ENCODE measurements at places on chromosomes 13 and 19.

DNA sequence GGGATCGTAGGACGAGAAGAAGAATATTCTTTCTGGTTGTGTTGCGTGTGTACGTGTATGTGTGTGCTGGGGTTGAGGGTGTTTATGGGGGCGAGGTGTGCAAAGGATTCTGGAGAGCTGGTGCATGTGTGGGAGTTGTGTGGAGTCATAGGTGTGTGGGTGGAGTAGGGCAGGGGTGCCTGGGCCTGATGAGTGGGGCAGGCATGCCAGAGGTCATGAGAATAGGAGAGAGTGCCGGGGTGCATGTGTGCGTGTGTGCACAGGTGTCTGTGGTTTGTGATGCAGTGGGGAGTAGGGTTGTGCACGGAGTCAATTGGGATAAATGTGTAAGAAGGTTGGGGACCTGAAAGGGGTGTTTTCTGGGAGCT, 649 bp downstream of the TMEM91 start:
- DNase-seq = no peak

GRCh38 chr19:28500982-28501630, 711.8 kb downstream of the UQCRFS1 start:
- DNase-seq = no peak

GRCh38 chr13:99392470-99393135, 85.4 kb upstream of the GPR183 start:
- DNase-seq = no peak

- no peak for DNase-seq
Measured at GRCh38 chr19:29928831-29929230, 13.2 kb upstream of the URI1 start.

DNA sequence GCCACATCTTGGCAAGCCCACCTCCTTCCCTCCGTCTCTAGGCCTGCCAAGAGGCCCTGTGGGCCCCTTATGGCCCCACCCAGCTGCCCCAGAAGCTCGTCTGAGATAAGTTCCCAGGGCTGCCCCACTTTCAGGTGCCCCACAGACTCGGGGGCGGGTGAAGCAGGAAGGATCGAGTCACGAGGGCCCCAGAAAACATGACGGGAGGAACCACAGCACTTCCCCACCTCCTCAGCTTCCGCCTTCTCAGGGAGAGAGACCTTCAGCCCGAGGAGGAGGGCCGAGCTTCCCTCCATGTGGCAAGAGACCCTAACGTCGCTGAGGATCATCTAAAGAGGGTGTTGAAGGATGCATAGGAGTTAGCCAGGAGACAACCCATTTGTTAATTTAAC, 4.5 kb upstream of the IL12RB1 start:
- DNase-seq = no peak

DNA sequence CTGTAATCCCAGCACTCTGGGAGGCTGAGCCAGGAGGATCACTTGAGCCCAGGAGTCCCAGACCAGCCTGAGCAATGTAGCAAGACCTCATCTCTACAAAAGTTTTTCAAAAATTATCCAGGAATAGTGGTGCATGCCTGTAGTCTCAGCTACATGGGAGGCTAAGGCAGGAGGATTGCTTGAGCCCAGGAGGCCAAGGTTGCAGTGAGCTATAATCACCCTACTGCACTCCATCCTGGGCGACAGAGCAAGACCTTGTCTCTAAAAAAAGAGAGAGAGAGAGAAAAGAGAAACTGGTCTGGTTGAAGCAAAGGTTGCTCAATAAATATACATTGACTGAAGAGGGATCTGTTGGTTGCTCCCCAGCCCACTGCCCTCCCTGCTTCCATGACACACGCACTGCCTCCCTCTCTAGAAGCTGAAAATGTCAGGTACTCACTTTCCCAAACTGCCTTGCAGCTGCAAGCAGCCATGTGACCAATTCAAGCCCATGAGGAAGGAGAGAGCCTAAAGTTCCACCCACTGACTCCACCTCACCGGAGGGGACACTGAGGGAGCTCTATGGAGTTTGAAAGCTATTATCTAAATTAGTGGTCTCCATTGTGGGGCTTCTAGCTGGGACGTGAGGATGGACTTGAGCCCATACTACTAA, 14.0 kb downstream of the CEACAM16 start:
- no peak for DNase-seq

GRCh38 chr19:42246143-42246921, 3.9 kb upstream of the GSK3A start:
- peak; percentile 86 for DNase-seq

DNA sequence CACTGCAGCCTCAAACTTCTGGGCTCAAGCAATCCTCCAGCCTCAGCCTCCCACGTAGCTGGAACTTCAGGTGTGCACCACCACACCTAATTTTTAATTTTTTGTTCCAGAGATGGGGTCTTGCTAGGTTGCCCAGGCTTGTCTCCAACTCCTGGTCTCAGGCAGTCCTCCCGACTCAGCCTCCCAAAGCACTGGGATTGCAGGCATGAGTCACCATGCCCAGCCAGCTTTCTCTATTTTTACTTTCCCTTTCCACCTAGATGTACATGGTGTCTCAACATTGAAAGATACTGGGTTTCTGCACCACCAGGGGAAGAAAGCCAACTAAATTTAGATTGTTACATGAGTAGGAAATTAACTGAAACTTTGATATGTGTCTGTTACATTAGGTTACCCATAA, 13.8 kb upstream of the ZNF846 start:
- DNase-seq = no peak

GRCh38 chr19:49889687-49890348, 6.9 kb downstream of the IL4I1 start:
- DNase-seq = no peak

- peak; percentile 6 for DNase-seq
Measured at GRCh38 chr19:13430790-13431582, 75.3 kb downstream of the CACNA1A start.

- DNase-seq = no peak
Measured at GRCh38 chr13:114004420-114005205, 30.7 kb upstream of the C13orf46 start.

DNA sequence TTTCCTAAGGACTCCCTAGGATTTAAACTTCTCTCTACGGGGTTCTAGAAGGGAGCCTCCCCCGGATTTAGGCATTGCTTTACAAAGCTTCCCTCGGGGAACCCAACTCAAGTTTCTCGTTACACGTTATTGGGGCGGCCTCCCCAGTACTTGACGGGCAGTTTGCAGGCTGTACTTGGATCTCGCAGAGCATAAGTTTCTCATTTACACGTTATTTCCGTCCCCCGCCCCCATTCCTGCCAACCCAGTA, 584 bp downstream of the SMG9 start:
- no peak for DNase-seq

- DNase-seq = no peak
Measured at GRCh38 chr13:51674276-51674675, 90.0 kb downstream of the WDFY2 start.

DNA sequence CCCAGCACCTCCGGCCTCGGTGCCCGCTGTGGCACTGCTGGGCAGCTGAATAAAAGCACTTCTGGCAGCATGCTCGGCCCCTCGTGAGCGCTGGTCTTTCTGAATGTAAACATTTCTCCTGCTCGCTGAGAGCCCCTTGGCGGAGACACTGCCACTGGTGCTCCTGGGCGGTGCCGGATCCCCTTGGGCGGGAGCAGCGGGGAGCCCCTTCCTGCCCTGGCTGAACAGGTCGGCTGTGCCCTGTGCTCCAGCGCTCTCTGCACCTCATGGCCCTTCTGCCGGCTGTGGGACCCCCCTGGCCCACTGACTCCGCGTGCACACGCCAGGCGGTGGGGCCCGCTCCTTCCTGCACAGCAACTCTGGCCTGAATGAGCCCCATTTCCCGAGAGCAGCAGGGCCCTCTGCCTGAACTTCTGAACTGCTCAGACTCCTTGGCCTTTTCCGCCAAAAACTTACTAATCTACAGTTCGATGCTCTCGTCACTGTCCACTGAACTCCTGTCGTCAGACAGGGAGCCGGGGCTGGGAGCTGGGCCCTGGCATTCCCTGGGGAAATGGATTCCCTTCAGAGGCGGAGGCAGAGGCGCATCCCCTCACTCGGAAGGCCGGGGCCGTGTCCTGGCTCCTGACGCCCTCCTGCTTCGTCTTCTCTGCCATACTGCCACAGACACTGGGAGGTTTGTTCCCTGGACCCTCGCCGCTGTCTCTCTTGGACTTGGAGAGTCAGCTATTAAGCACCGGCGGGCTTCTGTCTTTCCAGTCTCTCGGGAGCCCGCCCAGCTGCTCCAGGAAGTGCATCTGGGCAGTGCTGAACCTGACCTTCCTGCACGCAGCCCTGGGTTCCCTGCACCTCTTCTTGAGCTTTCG, 14.2 kb downstream of the RB1 start:
- DNase-seq = no peak

DNA sequence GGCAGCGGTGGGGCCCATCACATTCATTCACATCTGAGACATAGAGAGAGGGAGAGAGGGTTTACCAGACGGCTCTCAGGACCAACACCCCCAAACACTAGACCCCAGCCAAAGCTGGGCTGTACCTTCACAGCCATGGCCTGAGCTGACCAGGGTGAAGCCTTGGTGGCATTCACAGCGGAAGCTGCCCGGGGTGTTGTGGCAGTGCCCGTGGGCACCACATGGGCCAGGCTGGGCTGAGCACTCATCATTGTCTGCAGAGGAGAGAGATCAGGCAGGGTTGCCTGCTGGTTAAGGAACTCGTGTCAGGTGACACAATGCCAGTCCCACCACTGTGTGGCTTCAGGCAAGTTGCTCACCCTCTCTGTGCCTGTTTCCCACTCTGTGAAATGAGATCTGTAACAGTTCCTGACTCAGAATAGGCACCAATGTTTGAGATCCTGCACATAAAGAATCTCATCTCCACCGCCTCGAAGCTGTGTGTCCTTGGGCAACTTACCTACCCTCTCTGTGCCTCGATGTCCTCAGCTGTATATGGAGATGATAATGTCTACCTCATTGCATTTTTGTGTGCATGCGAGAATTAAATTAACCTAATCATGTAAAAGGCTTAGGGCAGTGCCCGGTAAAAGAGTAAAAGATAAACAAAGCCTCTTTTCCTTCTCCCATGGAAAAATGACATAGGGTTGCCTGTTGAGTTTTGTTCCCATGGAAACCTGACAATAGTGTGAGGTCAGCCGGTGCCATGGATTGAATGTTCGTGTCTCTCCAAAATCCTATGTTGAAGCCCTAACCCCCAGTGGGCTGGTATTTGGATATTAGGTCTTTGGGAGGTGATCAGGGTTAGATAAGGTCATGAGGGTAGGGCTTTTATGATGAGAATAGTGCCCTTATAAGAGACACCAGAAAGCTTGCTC, 22.9 kb downstream of the CCL25 start:
- DNase-seq = no peak

DNA sequence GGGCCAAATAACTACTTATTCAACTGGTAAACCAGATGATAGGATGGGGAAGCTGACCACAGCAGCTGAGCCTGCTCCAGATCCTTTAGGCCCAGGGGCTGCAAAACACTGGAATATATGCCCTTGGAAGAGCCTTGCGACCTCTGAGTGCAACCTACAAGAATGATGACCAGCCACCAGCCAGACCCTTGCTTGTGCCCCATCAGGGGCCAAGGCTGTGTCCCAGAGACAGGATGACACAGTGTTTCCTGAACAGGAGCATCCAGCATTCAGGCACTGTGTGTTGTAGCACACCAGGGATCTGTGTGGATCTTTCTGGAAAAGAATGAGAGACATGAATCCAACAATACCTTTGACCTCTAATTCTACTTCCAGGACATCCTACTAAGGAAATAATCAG, 14.5 kb downstream of the GJA3 start:
- DNase-seq = no peak

DNA sequence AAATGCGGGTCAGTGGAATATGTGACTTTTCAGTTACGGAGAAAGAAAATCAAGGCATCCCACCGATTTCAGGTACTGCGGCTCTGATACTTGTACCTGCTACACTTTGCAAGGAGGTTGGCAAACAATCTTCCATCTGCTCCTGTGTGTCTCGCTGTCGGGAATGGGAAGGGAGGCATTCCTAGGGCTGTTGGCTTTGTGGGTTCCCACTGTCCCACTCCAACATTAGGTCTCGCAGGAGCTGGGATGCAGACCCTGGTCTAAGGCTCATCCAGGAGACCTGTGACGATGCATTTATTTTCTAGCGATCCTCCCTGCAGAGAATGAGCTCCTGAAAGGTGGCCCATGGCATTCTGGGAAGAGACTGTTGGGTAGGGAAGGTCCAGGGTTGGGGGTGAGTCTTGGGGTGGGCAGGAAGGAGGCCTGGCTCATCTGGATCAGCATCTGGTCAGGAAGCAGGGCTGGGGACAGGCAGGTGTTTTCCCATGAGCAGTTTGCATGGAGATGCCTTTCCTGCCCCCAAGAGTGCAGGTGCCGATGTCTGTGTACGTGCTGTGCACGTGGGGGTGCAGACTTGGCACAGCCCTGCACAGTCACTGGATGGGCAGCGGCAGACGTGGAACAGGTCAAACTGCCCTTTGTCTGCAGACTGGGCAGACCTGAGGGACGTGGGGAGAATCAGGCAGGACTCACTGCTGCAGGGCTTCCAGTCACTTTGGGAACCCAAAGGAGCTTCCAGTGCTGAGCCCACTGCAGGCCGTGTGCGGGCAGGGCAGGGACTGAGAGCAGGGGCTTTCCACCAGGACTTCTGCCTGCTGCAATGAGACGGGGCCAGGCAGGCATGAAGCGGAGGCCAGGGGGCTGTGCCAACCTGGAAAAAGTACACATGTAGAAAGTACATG, 152.4 kb downstream of the TEX29 start:
- no peak for DNase-seq

- no peak for DNase-seq
Measured at GRCh38 chr19:54298357-54299125, 14.4 kb downstream of the LILRA5 start.
